Upper lobe of left lung (tissue), 6 donors: ENCODE measurements at places on chromosomes 1 and 21. TPM values are rescaled to one million over a fixed set of nuclear protein-coding genes. Genes with fewer than 3 reads are reported as not detected.
A peak's percentile ranks its signal among the peaks of the same experiment; 100 is the strongest.

GRCh38 chr1:222643606-222643937 lies 25.7 kb downstream of the MIA3 start:
- no peak for DNase-seq

- DNase-seq = no peak
Measured at GRCh38 chr1:184116287-184116686, 64.8 kb downstream of the TSEN15 start.

DNA sequence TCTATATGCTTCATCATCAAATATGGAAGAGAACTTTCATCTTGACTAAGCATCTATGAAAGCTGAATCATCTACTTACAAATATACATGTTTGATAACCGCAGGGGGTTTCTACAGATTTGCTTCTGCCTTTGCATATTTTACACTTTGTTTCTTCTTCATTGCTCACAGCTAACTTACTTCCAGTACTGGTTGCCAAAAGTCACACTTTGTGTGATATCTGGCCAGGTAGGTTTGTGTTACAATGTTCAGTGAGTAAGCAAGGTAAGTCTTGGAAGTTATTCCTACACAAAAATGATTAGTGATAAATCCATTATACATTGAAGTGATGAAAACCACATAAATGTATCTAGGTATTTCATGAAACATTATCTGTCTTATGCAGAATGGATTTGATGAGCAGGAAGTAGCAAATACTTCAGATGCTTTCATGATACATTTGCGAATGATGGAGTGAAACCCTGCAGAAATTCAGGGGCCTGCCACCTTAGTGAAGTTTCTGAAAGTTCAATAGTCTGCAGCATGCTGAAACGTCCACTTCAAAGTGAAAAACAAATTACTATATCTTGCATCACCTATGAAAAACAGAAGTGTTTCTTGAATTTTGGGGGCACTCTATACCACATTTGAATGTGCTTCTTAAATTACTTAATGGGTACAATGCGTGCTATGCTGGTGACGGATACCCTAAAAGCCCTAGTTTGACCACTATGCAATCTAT lies 187.3 kb downstream of the ATP6V1G3 start:
- DNase-seq = no peak

- DNase-seq = peak; percentile 29
Measured at GRCh38 chr1:55640708-55641473, 425.7 kb upstream of the USP24 start.

The ITSN1 gene
- total RNA-seq = 31.7 TPM

DNA sequence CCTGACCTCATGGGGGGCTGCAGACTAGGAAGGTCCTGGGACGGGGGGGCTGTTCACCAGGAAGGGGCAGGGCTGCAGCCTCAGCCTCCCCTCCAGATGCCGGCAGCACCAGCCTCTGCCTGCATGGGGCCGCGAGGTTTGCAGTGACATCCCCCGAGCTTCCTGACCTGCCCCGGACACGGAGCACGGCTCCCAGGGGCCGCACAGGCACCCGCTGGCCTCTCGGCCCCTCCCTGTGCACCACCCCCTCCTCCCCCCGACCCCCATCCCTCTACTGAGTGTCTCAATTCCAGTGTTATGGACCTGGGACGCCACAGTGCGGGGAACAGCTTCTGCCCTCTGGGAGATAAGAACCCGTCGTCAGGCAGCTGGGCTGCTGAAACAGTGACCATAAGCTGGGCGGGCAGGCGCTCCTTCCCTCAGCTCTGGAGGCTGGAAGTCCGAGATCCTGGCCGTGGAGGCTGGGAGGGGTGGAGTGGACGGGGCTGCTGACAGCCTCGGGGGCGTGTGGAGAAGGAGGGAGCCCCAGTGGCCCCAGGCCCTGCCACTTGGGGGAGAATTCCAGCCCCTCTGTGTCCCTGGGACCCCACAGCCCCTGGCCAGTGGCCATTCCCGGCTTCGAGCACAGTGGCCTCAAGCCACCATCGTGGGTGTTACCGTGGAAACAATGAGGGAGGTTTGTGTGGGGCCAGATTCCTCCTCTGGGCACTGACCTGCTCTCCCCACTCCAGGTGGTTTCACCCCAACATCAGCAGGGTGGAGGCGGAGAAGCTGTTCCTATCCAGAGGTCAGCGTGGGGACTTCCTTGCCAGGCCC lies 11.6 kb downstream of the RNF223 start:
- DNase-seq = no peak

GRCh38 chr1:101406681-101407080 lies 169.9 kb downstream of the S1PR1 start:
- no peak for DNase-seq

- DNase-seq = peak; percentile 14
Measured at GRCh38 chr21:44434568-44434925, 20.8 kb upstream of the LRRC3 start.

The CRYAA gene
- not detected for total RNA-seq

The DSTYK gene
- total RNA-seq = 12.4 TPM

GRCh38 chr21:38660333-38661196 lies 145.2 kb upstream of the ETS2 start:
- DNase-seq = peak; percentile 90

GRCh38 chr1:154796303-154796892 lies 73.7 kb downstream of the KCNN3 start:
- no peak for DNase-seq

The PLPPR4 gene
- 0.10 TPM for total RNA-seq

DNA sequence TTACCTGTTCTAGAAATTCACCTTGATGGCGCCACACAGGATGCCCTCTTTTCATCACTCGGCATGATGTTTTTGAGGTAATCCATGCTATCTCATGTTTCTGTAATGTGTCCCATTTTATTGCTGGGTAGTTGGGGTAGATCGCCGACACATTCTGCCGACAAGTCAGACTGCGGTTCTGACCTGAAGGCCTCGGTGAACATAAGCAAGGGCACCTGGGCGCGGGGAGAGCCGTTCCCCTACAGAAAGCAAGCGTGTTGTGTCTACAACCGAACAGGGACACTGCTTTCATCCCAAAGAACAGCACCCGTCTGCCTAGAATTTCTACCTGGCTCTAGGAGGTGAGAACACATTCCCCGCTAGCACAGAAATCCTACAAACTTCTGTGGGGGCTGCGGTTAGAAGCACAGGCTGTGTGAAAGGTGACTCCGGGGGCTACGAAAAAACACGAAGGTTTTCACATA lies 149.2 kb downstream of the PPIAL4G start:
- no peak for DNase-seq

- DNase-seq = peak; percentile 93
Measured at GRCh38 chr1:156571919-156572662, at the start of gene IQGAP3. IQGAP3 (minus strand) TSS chr1:156572565; CDS start chr1:156572529, 36 bp downstream.

GRCh38 chr1:156705918-156706656 lies 704 bp upstream of the CRABP2 start:
- DNase-seq = peak; percentile 56

The FCGR3B gene
- 33.5 TPM for total RNA-seq

The PPIAL4G gene
- total RNA-seq = not detected

- no peak for DNase-seq
Measured at GRCh38 chr1:241883159-241883558, 35.2 kb downstream of the EXO1 start.

The ATP6V1G3 gene
- total RNA-seq = not detected

- DNase-seq = no peak
Measured at GRCh38 chr1:62057230-62057629, 137.4 kb upstream of the L1TD1 start.

The AADACL4 gene
- total RNA-seq = not detected
